ENCODE measurements at places on chromosomes 5 and 9.

GRCh38 chr5:147310059-147310704, 75.4 kb downstream of the STK32A start:
- peak; percentile 20 for DNase-seq

DNA sequence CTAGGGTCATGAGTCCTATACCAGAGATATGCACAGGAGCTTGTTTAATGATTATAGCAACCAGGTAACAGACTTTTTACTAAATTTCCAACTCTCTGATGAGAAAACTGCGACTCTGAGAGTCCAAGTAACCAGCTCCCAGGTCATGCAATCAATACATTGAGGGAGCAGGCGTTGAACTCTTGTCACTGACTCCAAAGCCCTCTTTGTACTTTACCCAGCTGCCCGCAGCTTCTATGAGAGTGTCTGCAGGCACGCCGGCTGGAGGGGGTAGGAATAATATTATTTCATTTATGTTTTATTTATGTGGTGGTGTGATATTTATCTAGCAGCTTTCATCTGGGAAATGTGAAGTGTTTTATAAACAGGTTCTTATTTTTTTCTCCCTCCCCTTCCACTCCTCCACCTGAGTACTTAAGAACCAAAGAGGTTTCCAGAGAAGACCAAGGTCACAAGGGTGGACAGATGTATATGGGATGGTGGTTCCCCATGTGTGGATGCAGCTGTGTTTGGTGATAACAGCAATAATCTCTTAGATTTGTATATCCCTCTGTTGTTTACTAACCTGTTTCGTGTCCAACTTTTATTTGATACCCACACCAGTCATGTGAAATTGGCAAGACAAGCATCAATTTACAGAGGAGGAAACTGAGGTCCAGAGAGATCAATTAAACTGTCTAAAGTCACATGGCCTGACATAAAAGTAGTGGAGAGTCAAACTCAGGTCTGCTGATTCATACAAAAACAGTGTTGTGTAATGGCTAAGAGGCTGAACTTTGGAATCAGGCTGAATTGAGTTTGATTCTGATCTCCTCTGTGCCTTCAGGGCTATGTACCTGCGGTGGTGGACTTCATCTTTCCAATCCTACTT, 140.2 kb upstream of the TRIM32 start:
- peak; percentile 32 for DNase-seq

GRCh38 chr5:139079225-139079990, 118.8 kb downstream of the SIL1 start:
- no peak for DNase-seq

- DNase-seq, result peak; percentile 8
These were observed 30.4 kb upstream of the FABP6 start for GRCh38 chr5:160198841-160199409.

GRCh38 chr9:2180704-2181103, 165.6 kb downstream of the SMARCA2 start:
- DNase-seq, result no peak

DNA sequence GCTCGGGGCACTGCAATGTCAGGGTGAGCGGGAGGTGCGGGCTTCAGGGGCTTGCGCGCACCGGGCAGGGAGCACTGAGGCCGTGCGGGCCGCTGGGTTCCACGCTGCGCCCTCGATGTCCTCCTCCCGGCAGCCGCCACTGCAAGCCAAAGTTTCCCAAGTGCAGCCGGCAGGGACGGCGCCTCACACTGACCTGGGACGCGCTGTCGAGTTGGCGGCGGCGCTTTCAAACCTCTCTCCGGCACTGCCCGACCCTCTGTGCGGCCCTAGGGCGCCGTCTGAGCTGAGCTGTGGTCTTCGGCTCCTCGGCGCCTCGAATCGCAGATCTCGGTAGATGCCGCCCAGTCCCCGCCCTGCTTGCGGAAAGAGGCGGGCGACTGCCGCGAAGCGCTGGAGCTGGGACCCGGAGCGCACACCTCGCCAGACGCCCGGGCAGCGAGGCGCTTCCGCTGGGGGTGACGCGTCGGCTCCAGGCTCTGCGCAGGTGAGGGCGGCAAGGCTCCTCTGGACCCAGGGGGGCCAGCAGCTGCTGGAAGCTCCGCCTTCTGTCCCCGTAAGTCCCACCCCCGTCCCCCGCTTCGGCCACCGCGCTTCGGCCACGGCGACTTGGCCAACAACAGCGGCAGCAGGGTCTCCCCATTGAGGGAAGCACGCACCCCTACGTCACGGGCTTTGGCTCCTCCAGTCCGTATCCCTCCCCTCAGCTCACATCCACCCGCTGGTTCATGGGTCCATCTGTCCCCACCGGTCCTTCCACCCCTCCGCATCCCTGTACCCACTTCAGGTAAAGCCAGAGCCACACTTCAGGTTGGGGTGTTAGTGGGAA, at the start of gene ANKRD34B:
Gene ANKRD34B (minus strand): TSS at position 320 of the 826 bp plus-strand sequence. CDS start 10,261 bp downstream, outside the sequence.
- peak; percentile 28 for DNase-seq

DNA sequence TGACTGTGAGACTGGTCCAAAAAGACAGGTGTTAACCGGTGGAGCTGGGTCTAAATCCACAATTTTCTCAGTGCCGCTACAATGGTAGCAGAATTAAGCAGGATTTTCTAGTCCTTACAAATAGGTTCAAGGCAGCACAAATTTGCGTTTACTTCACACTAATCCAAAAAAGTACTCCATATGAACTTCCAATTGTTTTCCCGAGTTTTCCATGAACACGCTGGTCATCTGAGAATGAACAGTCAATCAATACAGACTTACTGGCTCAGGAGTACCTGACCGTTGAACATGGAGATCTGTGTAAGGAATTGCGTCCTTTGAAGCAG, 709 bp downstream of the SLC35D2 start:
- no peak for DNase-seq

DNA sequence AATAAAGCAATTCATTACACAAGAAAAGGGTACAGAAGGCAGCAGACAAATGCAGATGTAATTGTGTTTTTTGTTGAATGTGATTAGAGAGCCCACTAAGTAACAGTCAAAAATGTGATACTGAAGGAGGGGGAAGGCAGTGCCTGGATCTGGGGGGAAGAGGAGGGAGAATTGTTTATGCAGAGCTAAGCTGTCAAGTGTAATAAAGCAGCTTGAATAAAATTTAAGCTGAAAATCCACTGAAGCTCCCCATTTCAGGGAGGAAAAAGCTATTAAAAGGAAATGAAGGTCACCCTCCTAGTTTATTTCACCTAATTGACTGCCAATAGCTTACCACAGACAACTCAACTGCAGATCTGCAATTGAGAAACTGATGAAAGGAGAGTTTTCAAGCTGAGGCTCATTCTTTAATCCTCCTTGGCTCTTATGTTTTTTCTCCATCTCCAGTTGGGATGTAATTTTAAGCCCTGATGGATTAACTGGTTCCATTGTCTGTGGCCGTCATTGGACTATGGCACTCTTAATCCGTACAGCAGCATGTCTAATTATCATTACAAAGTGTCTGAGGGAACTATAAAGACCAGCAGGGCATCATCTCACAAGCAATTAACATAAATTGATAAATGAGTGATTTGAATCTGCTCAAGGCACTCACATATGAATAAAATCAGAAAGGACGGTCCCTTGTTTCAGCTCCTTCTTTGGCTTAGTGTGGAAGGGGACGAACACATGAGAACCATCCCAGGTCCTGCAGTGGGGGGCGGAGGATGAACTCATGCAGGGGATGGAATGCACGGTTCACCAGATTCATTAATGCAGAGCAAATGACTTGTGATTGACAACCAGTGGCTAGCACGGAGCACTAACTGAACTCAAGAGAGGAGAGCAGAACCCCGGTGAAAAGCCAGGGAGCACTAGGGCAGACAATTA, 38.5 kb downstream of the TLE1 start:
- DNase-seq, result no peak

GRCh38 chr9:5596173-5596572, 32.7 kb upstream of the RIC1 start:
- no peak for DNase-seq

- DNase-seq, result peak; percentile 95
These were observed 65.2 kb downstream of the TMC1 start for GRCh38 chr9:72586388-72587130.

DNA sequence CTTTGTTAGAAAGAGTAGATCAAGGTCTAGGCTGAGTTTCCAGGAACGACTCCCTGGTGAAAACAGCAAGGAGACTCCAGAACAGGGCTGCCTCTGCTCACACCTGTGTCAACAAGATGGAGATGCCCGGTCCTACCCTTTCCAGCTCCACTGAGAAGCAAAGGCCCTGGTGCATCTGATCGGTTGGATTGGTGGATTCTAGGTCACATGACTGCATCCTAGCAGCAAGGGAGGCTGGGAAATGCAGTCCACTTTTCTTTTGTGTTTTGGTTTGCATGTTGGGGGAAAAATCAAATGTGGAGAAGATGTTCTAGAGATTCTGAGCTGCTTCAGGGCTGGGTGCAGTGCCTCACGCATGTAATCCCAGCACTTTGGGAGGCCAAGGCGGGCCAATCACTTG, 82.0 kb upstream of the TRIO start:
- DNase-seq, result no peak

- DNase-seq, result no peak
These were observed 68.1 kb downstream of the CRB2 start for GRCh38 chr9:123424131-123424530.

DNA sequence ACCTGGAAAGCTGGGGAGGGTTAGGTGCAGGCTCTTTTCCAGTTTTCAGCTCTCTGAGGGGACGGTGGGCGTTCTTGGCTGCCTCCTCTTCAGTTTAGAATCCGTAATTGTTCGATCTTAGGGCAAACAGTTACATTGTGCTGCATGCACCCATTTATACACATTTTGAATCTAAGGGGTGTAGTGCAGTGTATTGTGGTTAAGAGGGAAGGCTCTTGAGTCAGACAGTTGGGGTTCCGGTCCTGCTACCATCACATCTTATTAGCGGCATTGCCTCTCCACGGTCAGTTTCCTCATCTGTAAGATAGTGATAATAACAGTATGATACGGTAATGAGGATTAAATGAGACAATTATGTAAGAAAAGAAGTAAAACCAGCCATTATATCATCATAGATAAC, 625 bp downstream of the EXOSC2 start:
- no peak for DNase-seq

- peak; percentile 63 for DNase-seq
These were observed 225.3 kb upstream of the SLC24A2 start for GRCh38 chr9:20014168-20014567.

- no peak for DNase-seq
These were observed 55.3 kb downstream of the TRPC7 start for GRCh38 chr5:136309932-136310598.

GRCh38 chr9:33153666-33154065, 13.5 kb downstream of the B4GALT1 start:
- no peak for DNase-seq

- DNase-seq, result peak; percentile 24
These were observed 3.5 kb downstream of the NRG2 start for GRCh38 chr5:140039561-140039960.

GRCh38 chr9:93245437-93245970, 61.6 kb downstream of the WNK2 start:
- DNase-seq, result no peak

DNA sequence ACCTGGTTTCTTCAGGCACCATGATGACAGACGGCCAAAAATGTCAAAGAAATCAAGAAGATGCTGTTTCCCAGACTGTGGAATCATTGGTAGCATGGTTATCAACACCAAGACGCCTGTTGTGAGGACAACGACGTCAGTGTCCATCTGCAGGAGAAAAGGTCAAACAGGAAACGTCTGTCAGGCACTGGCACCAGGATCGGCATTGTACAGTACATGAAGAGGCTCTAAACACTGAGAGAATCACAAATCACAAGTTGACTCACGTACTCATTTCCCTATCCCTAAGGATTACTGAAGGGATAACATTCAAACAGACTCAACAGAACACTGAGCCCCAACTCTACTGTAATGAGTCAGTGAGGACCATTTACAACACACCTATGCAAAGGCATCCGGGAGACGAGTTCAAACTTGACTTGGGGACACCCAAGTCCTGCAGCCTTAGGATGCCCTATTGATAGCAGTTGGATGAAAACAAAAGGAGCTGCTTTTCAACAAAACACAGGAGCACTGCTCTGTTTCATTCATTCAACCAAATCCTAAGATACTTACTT, 21.0 kb downstream of the TSC1 start:
- DNase-seq, result peak; percentile 17

- DNase-seq, result no peak
These were observed 158.3 kb downstream of the DOCK2 start for GRCh38 chr5:169795338-169795737.

DNA sequence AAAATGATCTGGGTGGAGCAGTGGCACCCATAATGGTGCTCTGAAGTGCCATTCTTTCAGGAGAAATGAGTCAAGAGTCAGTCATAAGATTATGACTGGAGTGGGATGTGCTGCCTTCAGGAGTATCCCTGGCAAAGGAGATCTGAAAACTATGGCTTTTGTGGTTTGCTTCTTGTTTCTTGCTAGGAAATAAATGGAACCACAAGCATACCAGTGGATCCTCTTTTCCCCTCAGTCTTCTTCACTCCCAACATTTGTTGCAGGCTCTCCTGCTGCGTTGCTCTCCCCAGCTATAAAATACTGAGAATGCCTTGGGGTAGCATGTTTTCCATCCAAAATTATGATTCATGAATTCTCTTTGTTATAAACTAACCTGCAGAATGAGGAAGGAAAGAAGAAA, 199.1 kb downstream of the NNT start:
- DNase-seq, result no peak

DNA sequence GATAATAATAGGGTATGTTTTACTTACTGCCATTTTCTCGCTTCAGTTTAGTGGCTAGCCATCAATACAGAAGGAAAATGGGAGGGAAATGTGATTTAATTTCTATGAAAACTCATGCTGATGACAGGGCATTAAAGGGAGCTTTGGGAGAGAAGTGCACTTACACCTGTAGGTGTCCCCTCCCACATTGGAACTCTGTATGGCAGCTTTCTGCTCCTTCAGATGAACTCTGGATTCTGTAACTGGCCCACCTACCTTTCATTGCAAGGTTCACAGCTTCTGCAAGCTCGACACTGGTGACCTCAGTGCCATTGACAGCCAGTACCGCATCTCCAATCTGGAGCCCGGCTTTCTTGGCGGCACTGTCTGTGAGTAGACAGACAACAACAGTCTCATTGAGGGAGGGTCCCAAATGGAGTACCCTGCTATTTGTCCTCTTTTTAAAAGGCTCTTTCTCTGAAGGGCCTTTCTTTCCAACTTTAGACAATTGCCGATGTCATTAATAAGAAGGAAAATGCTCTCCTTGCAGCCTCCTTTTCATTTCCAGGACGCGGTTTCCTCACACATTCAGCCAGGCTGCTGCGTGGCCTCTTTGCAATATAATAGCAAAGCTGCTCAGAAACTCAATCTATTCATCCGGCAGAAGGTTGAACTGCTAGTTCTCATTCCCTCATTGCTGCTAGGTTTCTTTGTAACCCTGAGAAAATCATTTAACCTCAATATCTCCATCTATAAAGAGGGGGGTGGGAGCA, 63.6 kb downstream of the NUDT12 start:
- DNase-seq, result no peak

- peak; percentile 75 for DNase-seq
These were observed 112.5 kb downstream of the HAPLN1 start for GRCh38 chr5:83608122-83608521.

GRCh38 chr5:37283214-37283820, 34.1 kb upstream of the CPLANE1 start:
- DNase-seq, result no peak

- DNase-seq, result peak; percentile 8
These were observed 221.6 kb downstream of the NFIB start for GRCh38 chr9:14092344-14092743.

GRCh38 chr5:68405026-68405684, 189.6 kb downstream of the PIK3R1 start:
- DNase-seq, result no peak

Data from mesenchymal stem cell (in vitro differentiated cells and primary cell).